ENCODE measurements at places on chromosomes 12 and 14.

- no peak for DNase-seq
These were observed 9.1 kb downstream of the MTRFR start for GRCh38 chr12:123242116-123242904.

DNA sequence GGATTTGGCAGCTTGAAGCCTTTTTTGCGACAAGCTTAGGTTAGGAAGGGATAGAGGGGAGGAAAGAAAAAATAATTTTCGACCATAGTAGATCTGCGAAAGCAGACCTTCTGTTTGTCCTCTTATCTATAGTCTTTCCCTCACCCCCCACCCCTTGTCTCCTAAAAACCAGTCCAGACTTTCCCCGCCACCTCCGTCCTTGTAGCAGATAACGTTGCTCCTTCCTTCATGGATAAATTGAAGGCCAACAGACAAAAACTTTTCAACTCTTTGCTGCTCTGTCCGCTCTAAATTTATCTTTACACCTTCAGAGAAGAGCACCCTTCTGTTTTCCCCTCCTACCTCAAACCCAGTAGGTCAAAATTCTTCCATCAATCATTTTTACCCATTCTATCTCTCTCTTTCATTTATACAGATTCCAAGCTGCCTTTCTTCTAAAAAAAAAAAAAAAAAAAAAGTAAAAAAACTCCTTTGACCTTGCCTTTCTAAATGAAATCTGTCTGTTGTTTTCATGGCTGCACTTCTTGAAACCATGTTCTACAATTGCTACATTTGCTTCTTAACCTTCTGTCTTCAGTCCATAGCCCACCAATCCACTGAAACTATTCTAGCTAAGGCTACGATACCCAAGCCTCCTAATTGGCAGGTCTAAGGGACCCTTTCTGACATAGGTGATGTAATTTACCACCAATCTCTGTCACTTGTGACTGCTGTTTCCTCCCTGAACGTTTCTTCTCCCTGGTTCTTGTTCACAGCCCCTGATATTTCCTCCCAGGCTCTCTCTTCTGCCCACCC lies 11.1 kb upstream of the NEMF start:
- DNase-seq: no peak

DNA sequence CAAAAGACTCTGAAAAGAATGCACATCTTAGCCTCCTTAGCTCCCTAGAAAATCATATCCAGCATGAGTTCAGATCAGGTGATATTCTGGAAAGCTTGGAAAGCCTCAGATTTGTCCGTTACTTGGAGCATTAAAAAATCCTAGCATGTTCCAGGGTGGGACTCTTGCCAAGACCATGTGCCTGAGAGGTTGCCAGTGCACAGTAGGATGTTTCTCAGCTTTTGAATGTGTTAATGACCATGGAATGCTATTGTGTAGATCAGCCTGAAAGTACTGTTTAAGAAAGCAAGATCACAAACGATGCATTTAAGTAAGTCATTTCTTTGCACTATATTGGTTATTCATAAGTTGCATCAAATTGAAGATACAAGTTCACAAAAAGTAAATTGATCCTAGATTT lies 230.5 kb downstream of the ETNK1 start:
- no peak for DNase-seq

DNA sequence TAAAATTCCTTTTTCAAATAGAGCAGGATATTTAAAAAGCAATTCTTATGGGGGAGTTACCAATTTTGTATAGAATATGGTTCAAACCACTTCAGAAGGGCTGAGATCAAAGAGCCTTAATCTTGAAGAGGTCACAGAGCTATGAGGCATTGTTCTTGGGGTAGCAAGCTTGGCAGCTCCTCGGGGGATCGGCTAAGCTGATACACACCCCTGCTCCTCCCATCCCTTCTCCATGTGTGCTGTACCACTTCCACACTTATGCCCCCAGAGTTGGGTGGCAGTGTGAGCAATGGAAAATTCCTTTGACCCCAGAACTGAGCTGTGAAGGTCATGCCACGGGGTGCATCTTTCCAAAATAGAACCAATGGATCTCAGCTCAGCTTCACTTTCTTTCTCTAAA lies 15.0 kb upstream of the TMEM30B start:
- DNase-seq: no peak

- DNase-seq: no peak
These were observed 3.1 kb downstream of the CCDC63 start for GRCh38 chr12:110849748-110850403.

- no peak for DNase-seq
These were observed 90.7 kb downstream of the APAF1 start for GRCh38 chr12:98735821-98736220.

DNA sequence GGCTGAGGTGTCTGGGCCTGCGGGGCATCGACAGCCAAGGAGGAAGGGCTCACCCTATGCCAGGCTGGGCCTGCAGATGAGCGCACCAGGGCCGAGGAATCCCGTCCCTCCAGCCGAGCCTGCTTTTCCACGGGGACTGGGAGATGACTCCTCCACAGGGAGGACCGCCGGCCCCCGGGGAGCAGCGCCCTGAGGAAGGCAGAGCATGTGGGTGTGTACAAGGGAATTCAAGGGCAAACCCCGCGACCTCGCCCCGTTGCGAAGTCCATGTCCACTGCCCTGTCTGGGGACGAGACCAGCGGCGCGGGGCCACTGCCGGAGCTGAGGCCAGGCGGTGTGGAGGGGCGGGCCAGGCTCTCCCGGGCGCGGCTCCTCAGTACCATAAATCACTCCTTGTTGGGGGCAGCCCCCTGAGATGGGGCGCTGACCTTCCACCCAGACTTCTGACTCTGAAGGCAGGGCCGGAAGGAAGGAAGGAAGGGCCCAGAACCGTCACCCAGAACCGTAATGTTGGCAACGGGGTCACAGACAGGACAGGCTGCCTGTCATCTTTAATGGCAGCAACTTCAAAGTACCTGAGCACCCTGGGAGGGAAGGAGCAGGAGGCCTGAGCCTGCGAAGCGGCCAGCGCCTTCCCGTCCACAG lies 52.5 kb downstream of the RNF34 start:
- DNase-seq: no peak

- no peak for DNase-seq
These were observed 13.7 kb downstream of the FGD6 start for GRCh38 chr12:95203487-95204030.

- no peak for DNase-seq
These were observed 2.7 kb downstream of the LRP1 start for GRCh38 chr12:57130941-57131340.

DNA sequence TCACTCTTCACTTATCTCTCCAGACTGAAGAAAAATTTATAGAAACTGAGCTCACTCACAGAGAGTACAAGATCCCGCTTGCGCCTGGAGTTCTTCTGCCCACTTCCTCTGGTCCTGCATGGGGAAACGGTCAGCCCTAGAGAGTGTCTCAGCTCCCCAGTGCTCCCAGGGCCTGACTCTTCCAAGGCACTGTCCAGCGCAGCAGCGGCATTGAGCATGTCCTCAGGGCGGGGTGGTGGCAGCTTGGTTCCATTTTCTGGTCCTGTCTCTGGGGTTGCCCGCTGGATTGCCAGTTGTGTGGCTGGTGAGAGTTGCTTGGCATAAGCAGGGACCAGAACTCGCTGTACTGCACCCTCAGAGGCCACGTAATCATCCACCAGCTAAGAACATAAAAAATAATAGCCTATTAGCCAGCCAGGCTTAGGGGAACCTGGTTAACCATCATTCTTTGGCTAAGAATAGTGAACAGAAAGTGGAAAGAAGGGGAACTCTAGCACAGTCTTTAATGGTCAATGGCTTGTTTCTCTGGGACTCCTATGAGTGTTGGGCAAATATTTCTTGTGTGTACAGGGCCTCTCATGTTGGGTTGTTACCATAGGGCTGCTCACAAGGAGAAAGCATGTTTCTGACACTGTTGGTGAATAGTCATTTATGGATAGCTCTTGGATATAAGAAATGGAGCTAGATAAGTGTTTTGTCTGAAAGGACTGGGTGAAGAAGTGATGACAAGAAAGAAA lies 13.7 kb upstream of the AJUBA start:
- no peak for DNase-seq

- no peak for DNase-seq
These were observed 9.4 kb upstream of the LRP1-AS start for GRCh38 chr12:57156701-57157403.

GRCh38 chr14:76643887-76644286 lies 117.4 kb upstream of the VASH1 start:
- no peak for DNase-seq

DNA sequence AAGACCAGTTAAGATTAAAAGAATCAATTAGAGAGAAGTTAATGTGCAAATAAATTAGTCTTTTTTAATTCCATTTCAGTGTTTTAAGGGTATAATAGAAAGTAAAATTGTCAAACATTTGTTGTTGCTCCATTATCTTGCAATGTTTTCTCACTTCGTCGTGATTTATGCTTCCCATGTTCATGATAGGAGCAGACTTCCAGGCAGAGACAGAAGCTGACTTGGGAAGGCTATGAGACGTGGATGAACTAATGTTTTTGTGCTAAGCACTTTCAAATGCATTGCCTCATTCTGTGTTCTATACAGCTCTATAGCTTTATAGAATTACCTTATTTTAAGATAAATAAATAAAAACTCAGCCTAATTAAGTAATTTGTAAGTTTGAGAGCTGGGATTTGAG lies 226.2 kb downstream of the PIK3C2G start:
- DNase-seq: no peak

- DNase-seq: no peak
These were observed 117.8 kb downstream of the TTC7B start for GRCh38 chr14:90698379-90698869.

DNA sequence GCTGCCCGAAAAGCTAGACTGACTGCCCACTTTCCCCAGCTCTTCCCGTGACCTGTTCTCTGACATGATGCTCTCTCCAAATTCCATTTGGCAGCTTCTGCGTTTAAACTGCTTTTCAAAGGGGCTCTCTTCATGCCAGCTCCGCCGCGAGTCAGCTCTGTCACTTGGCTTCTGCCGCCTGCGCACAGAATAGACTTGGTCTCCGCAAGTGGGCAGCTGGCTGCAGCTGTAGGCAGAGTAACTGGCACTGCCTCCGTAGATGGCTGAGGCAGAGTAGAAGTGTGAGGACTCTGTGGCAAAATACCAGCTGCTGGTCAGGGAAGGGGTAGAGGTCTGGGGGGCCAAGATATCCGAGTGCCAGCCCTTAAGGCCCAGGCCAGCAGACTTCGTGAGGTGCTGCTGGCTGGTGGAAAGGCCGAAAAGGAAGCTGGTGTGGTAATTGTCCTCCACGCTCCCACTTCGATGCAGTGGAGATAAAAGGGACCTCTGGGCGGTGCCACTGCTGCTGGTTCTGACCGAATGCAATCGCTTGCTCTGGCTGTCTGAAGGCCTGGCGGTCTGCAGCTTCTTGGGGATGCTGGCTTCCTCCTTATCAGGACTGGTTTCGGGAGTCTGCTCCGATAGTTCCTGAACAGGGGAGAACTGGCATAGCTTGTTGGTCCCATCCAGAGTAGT lies 85.7 kb downstream of the DUSP16 start:
- DNase-seq: no peak
